ENCODE measurements at places on chromosomes 2 and 18.

DNA sequence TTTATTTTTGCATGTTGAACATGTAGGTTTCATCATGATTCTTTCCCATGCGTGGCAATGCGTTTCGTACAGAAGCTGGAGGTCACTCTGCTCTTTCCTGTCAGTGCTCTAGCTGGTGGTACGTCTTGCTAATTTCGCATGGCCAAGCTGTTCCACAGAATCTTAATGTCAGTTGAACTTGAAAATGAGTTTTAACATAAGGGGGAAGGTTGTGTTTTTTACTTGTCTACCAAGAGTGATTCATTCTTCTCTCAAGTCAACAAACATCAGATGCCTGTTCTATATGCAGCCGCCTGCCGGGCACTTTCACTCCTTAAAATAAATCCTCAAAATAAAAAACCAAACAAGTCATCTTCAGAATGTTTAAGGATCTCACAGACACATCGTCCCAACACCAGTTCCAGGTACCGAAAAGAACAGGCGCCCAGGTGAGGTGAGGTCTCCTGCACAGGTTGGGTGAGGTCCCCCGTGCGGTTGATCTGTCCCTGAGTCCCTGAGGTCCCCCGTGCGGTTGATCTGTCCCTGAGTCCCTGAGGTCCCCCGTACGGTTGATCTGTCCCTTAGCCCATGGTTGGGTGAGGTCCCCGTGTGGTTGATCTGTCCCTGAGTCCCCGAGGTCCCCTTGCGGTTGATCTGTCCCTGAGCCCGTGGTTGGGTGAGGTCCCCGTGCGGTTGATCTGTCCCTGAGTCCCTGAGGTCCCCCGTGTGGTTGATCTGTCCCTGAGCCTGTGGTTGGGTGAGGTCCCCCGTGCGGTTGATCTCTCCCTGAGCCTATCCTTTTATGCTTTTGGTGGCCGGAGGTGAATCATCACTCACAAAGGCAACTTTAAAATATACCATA lies 57.0 kb upstream of the KCNG2 start:
- DNase-seq = no peak

DNA sequence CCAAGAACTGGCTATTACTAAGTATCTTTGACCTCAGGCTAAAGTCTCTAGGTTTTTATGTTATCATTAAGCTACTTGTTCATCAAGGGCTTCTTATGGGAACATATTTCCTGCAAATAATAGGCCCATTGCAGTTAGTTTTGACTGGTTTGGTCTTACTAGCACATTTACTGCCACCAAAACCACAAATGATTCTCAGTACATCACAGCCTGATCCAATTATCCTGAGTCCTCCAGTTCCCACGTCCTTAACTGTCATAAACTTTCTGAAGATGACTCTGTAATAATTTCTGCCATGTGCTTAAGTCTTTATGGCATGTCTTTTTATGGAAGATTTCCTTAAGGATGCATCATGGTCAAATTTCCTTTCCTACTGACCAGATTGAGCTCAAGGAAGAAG lies 123.3 kb upstream of the TANK start:
- DNase-seq = no peak

DNA sequence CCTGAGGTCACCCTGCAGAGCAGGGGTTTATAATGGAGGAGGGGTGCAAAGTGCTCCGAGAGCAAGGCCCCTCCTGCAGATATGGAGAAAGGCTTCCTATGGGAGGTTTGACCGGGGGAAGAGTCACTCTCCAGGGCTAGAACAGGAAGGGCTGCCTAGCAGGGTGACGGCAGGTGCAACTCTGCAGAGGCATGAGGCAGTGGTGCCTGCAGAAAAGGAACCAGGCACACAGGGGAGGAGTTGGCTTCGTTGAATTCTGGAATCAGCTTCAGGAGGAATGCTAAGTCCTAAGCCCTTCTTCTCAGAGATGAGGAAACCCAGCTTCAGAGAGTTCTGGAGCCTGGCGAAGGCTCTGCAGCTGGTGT lies 17.5 kb upstream of the HPCAL1 start:
- DNase-seq = no peak

- DNase-seq = no peak
Observed at GRCh38 chr2:220491670-220492069, 864.2 kb downstream of the SLC4A3 start.

GRCh38 chr18:68937029-68937599 lies 139.2 kb downstream of the CCDC102B start:
- DNase-seq = no peak

GRCh38 chr2:132420816-132421805 lies 4.5 kb downstream of the GPR39 start:
- DNase-seq = no peak
